ENCODE measurements at places on chromosomes 6 and 20. TPM values are rescaled to one million over a fixed set of nuclear protein-coding genes. Genes with fewer than 3 reads are reported as not detected.

The SLC17A2 gene
- total RNA-seq: not detected

The RIPOR3 gene
- total RNA-seq: 0.41 TPM

The BMP2 gene
- 17.2 TPM for total RNA-seq

The C6orf163 gene
- total RNA-seq: 0.55 TPM

The TMEM30A gene
- total RNA-seq: 88.9 TPM
